Stimulated activated naive CD8-positive, alpha-beta T cell treated with anti-CD3 and anti-CD28 coated beads, Interleukin-15, amount 100 ng/mL, for 72 hours (primary cell): ENCODE measurements at places on chromosomes 2 and 18.

GRCh38 chr2:71223767-71224333 is 3.1 kb downstream of the PAIP2B start:
- no peak for DNase-seq

- DNase-seq = no peak
Measured at GRCh38 chr2:226376516-226377180, 423.0 kb downstream of the IRS1 start.

DNA sequence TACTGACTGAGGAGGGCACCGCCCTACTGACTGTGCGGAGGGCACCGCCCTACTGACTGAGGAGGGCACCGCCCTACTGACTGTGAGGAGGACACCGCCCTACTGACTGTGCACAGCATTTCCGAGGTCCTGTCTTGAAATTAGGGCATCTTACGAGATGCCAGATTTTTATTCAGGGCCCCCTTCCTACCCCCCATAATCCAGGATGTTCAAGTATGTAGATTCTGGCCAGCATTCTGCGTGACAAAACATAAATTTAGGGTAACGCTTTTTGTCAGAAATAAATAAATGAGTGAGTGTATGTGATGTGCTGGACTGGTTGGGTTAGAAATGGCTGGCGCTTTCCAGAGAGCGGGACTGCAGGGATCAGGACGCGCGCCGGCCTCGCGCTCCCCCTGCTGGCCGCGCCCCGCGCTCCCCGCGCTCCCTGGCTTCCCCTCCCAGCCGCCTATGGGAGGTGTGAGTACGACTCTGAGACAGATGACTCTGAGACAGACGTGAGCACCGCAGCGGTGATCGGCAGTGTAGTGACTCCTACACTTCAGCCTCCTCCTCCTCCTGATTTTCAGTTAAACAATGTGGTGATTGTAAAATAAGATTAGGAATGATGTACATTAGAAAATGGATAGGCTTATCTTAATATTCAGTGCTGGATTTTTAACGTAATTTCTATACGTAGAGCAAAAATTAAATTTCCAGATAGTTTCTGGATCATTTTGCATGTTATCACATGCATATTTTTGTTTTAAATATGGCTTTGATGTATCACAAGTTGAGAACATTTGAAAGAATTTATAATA is 149.2 kb upstream of the NFATC1 start:
- peak; percentile 70 for DNase-seq

- no peak for DNase-seq
Measured at GRCh38 chr2:23776021-23776420, 150.9 kb downstream of the ATAD2B start.

DNA sequence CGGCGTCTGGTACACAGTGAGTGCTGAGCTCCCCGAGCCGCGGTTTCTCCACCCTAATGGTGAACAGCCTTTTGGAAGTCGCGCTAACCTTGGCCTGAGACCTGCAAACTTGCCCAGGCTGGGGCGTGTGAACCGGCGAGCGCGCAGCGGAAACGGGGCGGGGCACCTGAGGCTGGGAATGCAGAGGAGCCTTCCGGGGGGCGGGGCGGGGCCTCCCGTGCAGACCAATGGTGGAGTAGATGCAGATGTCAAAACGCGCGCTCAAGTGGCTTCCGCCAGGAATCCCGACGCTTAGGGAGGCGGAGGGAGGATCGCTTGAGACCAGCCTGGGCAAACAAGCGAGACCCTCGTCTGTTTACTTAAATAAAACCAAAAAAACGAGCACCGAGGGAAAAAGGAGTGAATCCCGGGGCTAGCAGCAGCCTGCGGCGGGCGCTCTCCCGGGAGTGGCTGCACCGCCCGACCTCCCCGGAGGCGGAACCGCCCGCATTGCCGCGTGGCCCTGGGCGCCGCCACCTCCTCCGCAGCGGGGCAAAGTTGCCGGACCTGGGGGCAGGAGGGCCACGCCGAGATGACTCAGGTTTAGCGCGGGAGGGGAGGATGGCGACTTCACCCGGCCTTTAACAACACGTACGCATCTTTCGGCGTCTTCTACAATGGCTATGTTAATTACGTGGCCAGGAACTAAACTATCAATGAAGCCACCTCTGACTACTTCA is 2.2 kb upstream of the RRM2 start:
- peak; percentile 92 for DNase-seq

DNA sequence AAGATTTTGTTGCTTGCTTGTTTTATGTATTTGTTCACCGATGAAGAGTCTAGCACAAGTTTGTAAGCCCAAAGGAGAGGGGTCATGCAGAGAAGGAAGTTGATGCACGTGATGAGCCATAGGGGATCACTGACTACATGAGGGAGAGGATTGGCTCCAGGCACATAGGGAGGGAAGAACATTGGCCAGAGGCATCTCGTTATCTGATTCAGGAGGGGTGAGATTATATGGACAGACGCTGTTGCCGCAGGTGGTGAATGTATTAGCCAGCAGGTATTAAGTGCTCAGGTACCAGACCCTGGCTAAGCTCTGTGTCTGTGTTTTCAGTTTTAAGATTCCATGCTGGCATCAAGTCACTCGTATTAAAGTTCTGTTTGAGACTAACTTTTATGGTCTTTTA is 91.8 kb upstream of the CHST9 start:
- DNase-seq = no peak

GRCh38 chr2:165666605-165667004 is 127.4 kb downstream of the GALNT3 start:
- no peak for DNase-seq

DNA sequence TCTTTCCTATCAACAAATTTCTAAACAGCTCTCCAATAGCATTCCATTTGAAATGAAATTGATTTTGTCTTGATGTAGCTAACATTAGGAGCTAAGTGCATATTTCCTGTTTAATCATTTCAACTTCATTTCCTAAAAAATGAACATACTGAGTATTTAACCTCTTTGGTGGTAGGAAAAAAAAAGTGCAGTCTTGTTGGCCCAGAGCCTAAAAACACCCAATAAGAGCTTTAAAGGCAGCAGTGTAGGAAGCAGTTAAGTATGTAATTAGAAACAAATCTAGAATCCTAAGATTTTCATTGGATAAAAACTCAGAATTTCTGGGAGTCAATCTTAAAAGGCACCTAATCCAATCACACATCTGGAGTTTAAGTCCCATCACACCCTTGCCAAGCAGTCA is 71.0 kb upstream of the RBMS1 start:
- DNase-seq = no peak

GRCh38 chr2:241772063-241772499 is 4.5 kb upstream of the GAL3ST2 start:
- DNase-seq = peak; percentile 44

DNA sequence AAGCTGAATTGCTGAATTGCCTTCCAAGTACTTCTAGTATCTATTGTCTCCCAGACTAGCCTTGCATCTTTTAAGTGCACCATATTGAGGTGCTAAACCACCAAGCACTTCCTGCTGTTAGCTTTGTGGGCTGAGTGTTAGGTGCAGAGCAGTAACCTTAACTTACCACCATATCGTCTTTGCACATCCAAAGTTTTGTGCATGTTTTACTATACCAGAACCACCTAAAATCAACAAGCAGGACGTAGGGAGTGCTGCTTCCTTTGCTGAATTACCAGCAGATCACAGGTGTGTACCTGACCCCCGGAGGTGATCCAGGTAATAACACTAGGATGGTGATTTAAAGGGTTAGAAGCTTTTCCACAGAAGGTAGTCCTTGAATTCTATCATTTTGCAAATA is 359.9 kb upstream of the HNRNPA3 start:
- peak; percentile 13 for DNase-seq

DNA sequence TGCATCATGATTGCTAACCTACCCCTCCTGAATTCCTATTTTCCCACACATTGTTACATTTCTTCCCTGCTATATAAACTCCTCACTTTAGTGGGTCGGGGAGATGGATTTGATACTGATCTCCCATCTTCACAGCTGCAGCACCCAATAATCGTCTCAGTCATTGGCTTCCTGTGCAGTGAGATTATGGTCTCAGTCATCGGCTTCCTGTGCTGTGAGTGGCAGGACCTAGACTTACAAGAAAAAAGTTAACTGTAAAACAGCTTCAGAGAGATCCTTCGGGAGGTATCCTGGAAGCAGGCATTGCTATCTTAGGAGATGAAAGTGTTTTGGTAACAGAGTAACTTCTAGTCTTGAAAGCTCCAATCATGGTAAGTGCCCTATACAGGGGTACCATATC is 3.4 kb upstream of the ZNF892 start:
- no peak for DNase-seq

GRCh38 chr2:132929786-132930185 is 259.8 kb upstream of the LYPD1 start:
- no peak for DNase-seq

DNA sequence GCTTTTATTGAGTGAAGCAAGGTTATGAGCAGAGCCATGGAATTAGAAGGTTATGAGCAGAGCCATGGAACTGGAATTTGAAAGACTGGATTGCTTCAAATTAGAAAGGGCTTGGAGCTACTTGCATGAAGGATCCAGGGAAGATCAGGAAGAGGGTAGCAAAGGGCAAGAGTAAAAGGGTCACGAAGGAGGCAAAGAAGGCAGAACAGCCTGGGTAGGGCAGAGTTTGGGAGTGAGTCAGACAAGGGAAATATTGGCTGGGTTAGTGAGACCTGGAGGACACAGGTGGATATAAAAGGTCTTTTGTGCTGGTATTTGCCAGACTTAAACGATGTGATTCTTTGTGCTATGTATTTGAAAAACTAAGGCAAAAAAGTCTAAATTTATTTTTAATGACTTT is 65.0 kb downstream of the SEMA4F start:
- DNase-seq = no peak

DNA sequence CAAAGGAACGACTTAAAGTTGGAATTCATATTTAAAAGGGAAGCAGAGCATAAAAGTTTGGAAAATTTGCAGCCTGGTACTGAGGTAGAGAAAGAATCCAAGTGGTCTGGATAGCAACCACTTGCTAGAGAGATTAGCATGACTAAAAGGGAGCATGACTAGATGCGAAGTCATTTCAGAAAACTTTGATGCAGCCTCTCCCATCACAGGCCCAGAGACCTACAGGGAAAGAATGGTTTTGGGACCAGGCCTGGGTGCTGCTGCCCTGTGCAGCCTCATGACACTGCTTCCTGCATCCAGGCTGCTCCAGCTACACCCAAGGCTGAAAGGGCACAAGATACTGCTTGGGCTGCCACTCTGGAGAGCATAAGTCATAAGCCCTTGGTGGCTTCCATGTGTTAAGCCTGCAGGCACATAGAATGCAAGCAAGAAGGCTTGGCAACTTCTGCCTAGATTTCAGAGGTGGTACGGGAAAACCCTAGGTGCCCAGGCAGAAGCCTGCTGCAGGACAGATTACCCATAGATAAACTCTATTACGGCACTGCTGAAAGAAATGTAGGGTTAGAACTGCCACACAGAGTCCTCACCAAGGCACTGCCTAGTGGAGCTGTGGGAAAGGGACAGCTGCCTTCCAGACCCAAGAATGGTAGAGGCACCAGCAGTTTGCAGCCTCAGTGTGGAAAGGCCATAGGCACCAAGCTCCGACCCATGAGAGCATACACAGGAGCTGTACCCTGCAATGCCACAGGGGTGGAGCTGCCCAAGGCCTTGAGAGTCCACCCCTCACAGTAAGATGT is 12.6 kb upstream of the CHN1 start:
- no peak for DNase-seq

GRCh38 chr2:130830538-130830937 is 6.2 kb upstream of the ARHGEF4 start:
- DNase-seq = no peak

GRCh38 chr2:241882091-241882625 is 12.6 kb downstream of the RTP5 start:
- peak; percentile 83 for DNase-seq

DNA sequence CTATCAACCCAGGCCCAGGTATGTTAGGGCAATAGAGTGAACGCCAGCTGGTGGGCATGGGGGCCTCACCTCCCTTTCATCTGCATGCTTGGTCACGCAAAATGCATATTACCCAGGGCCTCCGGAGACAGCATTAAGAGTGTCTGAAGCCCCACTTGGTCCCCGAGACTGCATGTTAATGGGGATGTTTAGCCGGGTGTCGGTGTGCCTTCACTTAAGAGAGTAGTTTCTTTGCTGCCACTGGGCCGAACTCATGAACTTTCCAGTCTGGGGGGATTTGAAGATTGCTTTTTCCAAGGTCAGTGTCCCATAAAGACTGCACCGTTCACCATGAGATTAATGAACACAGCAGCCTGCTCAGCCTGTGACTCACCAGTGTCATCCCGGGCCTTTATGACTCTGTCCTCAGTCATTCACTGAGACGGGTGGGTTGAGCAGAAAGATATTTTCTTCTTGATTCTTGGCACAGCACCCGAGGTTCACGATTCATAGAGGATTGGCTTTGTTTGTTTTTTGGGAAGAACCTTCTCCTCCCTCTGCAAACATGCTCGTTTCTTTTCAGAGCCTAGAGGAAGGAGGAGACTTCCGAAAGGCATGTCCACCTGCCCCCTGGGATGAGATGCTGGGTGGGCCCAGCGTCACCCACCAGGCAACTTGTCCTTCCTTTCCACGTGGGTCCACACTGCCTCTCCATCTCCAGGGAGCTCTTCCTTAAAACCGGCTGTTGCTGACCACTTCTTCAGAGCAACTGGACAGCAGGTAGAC is 199.1 kb downstream of the GLI2 start:
- DNase-seq = no peak

DNA sequence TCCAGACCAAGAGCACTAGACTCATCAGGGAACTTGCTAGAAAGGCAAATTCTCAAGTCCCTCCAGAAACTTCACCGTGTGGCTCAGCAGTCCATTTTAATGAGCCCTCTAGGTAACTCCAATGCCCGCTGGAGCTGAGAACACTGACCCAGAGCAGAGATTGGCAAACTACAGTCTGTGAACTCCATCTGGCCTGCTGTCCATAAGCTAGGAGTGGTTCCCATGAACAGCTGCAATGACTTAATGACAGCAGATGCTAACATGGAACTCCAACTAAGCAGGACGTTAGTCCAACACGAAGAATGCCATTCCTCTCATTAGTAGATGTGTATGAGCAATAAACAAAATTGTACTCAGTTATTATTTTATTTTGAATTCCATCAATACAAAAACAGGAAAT is 371.9 kb downstream of the STK39 start:
- DNase-seq = no peak

DNA sequence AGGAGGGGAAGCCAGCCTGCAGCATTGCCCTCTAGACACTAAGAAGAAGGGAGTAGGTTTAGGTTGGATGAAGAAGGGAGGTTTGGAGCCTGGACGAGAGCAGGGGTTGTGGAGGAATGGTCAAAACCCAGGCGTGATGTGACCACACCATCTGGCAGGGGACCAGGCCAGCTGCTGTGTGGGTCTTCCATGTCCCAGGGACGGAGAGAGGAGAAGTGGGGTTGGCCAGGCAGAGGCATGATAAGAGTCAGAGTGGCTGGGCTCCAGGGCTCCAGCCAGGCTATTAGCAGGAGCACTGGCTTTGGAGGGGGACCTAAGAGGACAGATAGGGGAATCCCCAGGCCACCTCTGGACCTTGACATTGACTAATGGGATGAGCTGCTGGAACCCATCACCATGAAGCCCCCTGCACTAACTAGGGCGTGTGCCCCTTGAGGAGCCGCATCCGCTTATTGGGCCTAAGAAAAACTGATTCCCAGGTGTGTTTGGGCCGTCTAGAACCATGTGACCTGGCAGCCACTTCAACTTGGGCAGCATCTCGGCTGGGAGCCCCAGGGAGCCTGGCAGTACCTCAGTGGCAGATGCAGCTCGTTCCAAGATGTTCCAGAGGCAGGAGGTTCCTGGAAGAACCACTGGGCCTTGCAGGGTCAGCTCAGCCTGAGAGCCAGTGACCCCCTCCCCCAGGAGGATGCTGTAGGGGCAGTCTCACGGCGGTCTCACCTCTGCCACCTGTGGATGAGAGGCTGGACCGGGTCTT is 235.1 kb downstream of the AGAP1 start:
- no peak for DNase-seq
